Fibroblast of skin of scalp (primary cell): ENCODE measurements at places on chromosomes 1 and 21.

DNA sequence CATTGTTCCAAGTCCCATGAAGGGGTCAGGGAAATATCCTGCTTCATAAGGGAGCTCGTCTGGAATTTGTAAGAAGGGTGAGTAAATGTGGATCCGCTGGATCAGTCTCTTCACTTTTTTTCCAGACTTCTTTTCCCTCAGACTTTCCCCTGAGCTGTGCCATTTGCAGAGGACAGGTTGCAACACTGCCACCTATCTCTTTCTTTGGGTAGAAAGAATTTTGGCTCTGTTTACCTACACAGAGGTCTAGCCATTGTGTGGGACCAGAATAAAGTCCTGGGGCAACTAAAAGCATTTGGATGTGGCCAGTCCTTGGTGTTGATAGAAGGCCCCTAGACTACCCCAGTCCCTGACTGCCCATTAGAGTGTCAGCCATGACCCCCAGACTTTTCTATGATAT is 1146.7 kb upstream of the PRMT6 start:
- DNase-seq, result no peak

DNA sequence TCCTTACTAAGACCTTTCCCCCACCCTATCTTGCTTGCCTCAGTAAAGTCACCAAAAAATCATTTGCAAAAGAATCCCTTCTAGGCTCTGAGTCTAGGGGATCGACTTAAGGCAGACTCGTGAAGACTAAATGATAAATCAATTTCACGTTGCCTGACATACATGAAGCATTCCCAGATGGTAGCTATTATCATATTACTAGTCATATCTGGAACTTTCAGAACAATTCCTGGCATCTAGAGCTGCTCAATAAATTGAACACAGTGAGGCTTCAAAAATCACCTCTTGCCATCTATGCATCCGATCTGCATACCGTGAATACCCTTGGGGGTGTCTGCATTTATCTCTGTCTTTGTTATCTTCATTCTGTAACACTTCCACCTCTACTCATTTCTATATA is 49.6 kb upstream of the DAB1 start:
- DNase-seq, result no peak

DNA sequence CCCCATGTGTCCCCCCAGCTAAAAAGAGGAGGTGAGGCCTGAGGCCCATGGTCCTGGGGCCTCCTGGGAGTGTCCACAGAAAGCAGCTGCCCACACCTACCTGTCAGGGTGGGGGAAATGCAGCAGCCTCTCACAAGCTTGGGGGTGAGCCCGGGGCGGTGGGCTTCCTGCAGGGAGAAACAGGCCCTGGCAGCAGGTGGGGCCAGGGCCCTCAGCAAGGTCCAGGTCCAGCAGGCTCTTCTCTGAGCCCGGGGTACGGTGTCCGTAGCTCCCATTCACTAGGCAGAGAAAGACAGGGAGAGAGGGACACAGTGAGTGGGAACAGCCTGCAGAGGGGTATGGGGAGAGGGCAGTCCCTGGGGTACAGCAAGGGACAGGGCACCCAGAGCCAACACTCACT is 139.0 kb downstream of the GLIS1 start:
- DNase-seq, result no peak

- no peak for DNase-seq
Observed at GRCh38 chr1:153520818-153521476, 14.8 kb downstream of the S100A6 start.

DNA sequence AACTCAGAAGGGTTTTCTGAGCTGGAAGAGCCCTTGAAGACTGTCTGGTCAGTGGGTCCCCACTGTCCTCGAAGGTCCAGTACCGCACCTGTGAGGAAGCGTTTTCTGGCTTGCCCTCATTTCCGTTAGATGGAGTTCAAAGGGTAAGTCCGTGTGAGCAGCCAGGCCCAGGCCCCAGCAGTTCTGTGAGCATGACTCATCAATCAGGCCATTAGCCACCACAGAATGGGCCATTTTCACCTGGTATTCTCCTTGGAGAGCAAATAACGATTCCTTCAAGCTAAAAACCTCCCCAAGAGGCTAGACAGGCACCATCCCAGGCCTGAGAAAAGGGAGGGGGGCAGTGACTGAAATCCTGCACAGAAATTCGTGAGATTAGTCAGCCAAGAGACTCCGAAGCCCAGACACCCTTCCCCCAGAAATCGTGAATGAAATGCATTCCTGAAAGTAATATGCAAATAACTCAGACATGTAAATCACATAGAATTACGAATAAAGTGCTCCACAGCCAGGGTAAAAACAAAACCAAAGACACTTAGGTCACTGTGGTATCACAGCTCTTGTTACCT is 66.0 kb downstream of the BCAR3 start:
- peak; percentile 96 for DNase-seq

DNA sequence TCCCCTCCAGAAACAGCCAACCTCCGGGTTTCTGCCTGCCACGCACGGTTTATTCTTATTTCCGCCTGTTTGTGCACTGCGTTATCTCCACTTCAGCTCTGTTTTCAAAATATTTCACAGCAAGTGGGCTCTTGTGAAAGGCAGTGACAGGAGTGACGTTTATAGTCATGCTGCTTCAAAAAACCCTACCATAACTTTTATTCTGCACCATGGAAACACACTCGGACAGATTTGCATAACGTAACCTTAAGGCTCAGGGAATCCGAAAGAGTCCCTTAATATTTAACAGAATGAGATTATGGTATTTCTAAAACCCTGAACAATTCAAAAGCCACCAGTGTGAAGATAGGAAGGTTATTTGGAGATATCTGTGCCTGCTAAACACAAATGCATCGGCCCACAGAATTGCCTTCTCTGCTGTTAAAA is 782 bp upstream of the SDE2 start:
- DNase-seq, result no peak

GRCh38 chr1:226990133-226990716 is 50.1 kb downstream of the COQ8A start:
- no peak for DNase-seq

DNA sequence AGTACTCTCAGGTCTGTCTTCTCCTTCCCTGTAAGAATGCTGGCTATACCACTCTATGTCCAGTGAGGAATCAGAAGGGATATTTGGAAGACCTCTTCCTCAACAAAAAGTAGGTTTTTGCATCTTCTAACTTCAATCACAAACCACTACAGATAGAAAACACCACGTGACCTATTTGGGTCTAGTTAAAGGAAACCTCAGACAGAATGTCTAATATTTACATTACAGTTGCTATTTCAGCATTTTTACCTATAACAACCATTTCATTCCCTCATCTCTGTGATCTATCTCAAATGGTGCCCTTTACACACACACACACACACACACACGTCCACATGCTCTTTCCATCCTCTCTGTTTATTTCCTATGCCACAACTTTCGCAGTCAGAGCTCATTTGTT is 7.9 kb upstream of the ADORA3 start:
- DNase-seq, result no peak

GRCh38 chr1:110556471-110556807 is 37.5 kb upstream of the KCNA10 start:
- DNase-seq, result no peak

- no peak for DNase-seq
Observed at GRCh38 chr1:3987669-3988235, 87.7 kb upstream of the C1orf174 start.

DNA sequence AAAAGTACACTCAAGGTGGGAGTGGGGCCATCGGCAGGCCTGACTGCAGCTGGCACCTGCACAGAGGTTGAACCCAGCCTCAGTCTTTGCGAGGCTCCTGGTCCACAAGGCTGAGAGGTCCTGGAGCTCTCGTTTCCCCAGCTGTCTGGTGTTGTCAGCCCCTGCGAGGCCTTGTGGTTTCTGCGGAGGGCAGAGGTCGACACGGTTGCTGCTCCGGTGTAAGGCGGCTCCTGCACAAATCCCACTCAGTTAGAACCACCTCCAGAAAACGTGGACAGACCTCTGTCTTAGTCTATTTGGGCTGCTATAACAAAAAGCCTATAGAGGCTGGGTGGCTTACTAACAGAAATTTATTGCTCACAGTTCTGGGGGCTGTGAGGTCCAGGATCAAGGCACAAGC is 5.8 kb downstream of the KIAA1614 start:
- no peak for DNase-seq

DNA sequence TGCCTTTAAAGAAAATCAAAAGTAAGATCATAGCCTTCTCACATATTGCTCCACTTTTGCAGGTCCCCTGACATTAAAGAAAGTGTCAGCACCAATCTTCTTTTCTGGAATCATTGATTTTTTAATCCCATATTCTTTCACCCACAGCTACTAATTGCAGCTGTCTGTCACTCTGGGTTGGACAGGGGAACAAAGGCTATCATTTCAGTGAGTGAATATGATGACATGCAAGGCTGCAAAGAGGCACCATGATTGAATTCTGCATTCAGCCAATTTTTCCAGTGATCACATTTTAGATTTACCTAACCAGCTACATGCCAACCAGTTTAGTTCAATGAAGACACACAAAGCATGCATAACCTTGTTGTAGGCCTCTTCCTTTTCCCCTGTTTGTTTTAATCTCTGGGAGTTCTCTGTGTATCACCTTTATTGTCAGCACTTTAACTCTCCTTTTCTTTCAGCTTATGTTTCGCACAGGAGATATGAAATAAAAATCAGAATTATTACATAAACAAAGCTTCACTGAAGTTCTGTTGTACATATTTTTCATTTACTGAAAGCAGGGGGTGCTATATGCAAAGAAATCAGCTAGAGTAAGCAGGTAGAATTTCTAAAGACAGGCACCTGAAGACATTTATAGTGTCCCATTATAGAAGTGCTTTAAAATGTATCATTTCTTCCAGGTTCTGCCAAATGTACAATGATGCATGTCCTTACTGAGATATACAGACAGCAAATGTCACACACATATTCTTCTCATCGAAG is 584.8 kb downstream of the PLA2G4A start:
- DNase-seq, result no peak

- DNase-seq, result no peak
Observed at GRCh38 chr1:65050735-65051134, 84.4 kb upstream of the JAK1 start.

- DNase-seq, result peak; percentile 56
Observed at GRCh38 chr1:199422206-199422605, 605.3 kb upstream of the NR5A2 start.

- DNase-seq, result peak; percentile 5
Observed at GRCh38 chr1:226309398-226310244, 657 bp upstream of the LIN9 start.

- no peak for DNase-seq
Observed at GRCh38 chr1:4171480-4172450, 271.7 kb upstream of the C1orf174 start.

DNA sequence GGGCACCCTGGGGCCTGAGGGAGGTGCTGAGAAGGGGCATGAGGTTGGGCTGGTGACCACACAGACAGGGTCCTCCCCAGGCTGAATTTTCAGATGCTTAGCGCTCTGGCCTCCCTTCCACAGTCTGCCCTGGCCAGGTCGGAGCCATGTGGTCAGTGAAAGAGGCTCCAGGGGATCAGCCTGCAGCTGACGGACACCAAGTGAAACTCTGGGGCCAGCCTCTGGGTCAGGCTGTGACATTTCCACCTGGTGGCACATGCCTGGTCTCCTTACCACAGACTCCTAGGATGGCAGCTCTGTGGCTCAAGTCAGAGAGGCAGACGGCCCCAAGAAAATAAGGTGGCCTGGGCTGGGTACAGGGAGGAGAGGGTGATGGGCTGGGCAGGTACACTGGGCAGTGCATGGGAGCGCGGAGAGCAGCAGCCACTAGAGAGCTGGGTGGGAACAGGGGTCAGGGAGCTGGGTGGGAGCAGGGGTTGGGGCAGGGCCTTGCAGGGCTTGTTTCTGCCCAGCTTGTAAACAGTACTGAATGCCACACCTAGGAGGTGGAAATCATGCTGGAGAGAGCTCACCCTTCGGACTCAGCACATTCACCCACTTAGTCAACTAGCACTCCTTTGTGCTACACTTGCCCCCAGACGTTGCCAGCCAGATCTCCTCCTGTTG is 20.7 kb upstream of the ADARB1 start:
- no peak for DNase-seq

DNA sequence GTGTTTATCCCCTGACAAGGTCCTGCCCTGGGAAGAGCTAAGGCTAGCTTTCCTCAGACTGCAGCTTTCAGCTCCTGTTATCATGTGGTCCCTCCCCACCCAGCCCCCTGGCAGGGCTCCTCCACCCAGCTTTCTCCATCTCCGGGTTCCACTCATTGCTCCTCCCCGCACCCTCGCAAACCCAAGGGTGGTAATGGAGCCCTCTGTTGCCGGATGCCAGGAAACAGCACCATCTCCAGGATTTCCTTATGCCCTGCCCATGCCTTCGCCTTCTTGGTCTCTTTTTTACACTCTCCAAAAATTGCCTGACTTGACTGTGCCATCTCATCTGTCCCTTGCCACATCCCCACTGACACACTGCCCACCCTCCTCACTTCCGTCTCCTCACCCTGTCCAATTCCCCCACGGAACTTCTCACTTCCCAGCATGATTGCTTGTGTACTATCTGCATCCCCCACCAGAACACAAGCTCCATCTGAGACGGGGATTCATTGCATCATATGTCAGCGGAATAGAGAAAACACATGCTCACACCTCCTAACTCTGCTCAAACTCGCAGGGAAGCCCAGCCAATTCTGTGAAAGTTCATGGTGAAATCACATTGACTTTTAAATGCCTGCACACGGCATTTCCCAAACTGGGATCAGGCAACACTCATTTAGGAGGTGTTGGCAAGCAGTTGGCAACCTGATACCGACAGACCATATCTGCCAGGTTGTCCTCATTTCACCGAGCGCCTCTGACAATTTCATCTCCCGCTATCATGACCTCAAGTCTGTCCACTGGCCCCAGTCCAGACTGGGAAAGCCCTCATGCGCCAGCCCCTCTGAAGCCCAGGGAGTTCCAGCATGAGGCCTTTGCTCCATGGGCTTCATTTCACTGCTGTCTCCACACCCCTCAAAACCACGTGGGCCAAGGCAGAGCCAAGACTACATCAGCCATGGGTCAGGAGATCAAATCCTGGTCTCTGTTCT is 201.1 kb downstream of the MATN1 start:
- peak; percentile 72 for DNase-seq
